ENCODE measurements at places on chromosomes 3 and 15.

- no peak for DNase-seq
Measured at GRCh38 chr3:195005759-195006510, 265.0 kb downstream of the XXYLT1 start.

DNA sequence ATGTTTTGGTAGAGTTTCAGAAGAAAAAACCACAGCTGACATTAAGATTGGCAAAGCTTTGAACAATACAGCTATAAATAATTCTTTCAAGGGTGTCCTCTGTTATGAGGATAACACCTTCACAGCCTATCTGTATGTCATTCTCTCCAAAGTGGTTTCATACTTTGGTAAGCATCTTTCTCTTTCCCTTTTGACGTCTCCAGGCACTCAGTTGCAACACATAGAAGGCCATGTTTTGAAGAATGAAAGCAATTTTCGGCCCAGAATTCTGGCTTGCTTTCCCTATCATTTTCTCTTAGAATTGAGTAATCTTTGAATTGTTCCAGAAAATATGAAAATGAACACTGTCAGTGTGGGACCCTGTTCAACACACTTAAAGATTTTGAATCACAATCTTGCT, 200.0 kb upstream of the CBLB start:
- no peak for DNase-seq

DNA sequence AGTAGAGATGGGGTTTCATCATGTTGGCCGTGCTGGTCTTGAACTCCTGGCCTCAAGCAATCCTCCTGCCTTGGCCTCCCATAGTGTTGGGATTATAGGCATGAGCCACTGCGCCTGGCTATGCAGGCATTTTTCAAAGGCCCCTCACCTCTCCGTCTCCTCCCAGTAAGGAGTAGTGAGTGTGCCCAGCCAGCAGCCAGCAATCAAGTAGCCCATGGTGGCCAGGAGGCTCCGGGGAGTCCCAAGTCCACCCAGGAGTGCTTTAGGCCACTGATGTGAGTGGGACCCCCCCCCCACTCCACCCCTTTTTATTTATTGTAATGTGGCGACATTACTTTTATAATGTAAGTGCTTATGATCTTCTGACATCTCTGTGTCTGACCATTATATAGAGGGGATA, 8.1 kb downstream of the ISG20 start:
- no peak for DNase-seq

DNA sequence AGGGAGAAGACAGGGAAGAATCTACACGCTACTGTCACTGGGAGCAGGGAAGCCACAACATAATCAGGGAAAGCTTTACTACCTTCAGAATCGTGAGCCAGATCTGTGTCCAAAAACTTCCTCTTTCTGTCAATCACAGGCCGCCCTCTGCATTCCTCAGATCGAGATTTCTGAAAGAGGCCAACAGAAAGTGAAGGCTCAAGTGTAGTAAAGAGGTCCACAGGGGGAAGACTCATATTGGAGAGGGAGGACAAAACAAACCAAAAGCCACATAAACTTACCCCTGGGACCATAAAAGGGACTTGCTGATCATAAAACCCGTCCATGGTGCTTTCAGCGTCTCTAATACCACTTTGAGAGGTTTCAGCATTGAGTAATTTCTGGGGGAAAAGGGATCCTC, 3.3 kb downstream of the ETV5 start:
- no peak for DNase-seq

GRCh38 chr15:57503911-57504598, 87.6 kb upstream of the MYZAP start:
- DNase-seq = no peak

GRCh38 chr15:23663232-23663631, 15.6 kb upstream of the MAGEL2 start:
- no peak for DNase-seq

DNA sequence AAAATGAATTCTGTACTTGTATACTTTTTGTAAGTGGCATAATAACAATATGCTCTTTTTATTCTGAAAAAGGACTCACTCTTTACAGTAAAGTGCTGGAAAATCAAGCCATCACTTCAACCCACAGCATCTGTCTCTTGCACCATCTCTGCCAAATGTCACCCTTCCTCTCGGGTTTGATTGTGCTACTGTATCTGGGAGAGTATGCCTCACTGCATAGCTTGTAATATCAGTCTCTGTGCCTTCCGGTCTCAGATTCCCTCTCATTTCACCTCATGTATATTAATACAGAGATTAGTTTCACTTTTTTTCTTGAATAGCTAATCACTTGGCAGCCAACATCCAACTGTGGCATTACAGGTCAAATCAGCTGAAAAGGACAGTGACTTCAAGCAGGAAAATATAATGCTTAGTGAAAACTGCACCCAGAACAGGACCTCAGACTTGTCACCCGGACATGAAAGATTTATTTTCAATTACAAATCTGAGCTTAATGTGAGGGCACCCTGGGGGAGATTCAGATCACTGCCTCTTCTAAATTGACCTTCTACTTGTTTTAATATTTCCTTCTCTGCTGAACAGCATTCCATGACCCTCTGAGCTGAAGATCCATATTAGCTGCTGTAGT, 605.8 kb upstream of the NAALADL2 start:
- no peak for DNase-seq

DNA sequence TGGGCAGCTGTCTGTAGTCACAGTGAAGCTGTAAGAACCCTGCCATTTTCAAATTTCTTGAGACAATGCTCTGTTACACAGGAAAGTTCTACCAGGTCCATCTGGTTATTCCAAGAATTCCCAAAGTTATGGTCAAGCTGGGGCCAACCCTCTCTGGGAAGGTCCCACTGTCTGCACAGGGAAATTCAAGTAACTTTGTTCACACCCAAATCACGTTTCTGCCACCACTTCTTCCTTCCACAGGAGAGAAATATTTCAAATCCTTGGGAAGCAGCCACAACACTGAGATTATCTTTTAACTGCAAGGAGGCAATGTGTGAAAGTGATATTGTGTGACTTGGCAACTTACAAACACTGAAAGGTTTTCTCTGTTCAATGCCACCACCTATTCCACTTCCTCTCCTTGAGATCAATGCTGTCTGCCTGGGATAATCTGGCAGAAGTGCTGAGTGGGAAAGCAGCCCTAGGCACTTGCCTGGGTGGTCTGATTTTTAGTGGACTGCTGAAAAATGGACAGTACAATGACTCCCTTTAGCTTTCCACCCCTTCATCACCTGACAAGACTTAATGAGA, 5.6 kb downstream of the SCAMP2 start:
- DNase-seq = no peak
